RWPE1 (cell line): ENCODE measurements at places on chromosomes 6 and 20.

DNA sequence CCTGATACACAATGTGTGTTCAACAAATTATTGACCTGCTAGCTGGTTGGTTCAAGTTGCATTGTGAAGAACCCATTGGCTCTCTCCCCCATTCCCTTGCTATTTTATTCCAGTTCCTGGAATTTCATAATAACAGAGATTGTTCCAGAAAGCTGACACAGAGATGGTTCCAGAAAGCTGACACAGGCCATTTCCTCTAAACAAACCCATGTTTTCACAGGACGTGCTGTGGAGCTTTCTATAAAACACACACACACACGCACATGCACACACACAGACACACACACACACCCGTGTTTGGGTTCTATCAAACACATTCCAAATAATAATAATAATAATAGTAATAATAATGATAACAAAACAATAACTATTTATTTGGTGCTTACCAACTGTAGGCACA, 259.1 kb downstream of the CLIC5 start:
- no peak for DNase-seq

- DNase-seq = no peak
These were observed 22.6 kb upstream of the SH3BGRL2 start for GRCh38 chr6:79608334-79609224.

GRCh38 chr20:651713-652614, 1.0 kb downstream of the SRXN1 start:
- no peak for DNase-seq

DNA sequence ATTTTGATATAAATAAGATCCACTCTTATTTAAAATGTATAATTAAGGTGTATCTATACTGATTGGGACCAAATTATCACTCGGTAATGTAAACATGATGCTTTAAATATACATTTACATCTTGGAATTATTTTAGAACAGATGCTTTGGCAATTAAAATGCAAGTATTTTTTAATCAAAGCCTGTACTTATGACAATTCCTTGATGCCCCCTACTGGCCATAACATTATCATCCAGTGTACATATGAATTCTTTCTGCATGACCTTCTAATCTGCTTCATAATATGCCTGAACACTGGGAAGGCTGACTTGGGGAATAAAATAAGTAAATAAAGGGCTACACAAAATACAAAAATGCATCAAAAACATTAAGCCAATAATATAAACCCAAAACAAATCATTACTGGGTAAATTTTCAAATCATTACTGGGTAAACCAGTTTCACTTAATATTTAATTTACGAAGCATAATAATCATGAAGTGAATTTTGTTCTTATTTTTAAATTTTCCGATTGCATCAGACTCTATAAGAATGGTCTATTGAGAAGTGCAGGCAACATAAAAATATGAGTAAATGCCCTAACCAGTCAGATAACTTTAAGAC, 65.1 kb downstream of the CGA start:
- peak; percentile 36 for DNase-seq

DNA sequence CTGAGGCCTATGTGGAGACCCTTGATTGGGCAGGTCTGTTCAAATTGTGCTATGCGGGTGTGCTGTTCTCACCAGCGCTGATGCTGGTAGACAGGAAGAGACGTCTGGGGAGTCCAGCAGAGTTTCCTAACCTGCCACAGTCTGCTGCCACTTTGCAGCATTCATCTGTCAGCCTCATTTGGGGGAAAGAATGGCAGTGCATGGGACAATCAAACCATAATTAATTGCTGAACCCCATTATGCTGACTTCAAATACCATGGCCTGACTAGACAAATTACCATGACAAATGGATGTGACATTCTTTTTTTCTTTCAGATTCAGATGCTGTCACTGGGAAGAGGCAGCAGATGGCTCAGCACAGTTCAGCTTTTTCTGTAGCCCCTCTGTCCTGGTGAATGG, 171.4 kb upstream of the SYNDIG1 start:
- no peak for DNase-seq

DNA sequence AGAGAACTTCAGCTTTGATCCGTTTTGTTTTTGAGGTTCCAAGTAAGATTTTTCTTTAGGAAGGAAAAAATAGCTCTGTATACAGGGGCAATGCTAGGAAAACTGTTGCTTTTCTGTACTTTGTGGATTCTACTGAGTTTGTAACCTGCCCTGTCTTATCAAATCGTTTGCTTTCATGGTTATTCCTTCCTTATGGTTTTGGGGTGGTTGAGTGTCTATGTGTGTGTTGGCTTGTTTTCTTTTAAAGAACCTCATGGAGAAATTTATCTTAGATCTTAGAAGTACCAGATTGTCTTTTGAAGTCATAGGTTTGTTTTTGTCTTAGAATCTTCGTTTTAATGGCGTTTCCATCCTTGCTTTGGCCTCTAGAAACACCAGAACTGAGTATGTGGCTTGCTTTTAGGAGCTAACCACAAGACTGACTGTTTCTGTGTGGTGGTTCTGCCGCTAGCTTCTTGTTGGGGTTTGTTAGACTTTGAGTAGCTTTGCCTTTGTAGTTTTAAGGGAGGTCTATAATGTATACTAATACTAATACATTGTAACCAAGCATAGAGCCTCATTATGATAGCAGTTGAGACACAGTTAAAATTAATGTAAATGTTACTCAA, 86.8 kb downstream of the RPP40 start:
- DNase-seq = no peak

DNA sequence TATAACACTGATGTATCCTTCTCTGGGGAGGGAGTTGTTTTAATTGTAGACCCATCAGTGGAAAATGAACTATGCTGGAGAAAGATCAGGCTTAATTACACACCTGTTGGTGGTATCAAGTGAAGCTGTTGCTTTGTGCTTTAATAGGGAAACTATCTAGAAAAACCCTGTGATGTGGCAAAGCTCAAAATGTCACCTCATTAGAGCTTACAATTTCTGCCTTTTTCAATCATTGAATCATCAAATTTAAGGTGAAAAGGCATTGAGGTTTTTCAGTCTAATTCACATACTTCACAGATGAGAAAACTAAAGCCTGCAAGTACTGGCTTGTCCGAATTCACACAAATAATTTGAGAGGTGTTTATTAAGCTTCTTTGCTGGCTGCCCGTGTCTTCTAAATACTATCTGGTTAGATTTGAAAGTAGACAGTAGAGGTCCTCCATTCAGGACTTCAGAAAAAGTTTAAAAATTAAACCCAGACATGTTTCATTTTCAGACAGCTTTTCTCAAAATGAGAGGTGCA, 143.3 kb upstream of the MAP3K7 start:
- DNase-seq = peak; percentile 13

DNA sequence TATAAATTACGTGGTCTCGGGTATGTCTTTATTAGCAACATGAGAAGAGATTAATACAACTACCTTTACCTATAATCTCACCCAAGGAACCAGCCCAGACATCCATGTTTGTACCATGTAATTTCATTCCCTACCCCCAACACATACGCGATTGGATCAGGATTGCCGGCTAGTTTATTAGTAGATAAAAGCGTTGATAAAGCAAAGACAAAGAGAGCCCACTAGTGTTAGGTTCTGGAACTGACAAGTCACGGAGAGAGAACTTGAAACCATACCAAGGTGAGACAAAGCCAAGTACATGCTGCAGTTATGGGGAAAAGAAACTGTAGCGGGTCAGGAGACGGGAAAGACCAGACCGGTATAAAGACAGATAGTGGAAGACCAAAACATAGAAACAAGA, 37.4 kb upstream of the FAM135A start:
- no peak for DNase-seq

DNA sequence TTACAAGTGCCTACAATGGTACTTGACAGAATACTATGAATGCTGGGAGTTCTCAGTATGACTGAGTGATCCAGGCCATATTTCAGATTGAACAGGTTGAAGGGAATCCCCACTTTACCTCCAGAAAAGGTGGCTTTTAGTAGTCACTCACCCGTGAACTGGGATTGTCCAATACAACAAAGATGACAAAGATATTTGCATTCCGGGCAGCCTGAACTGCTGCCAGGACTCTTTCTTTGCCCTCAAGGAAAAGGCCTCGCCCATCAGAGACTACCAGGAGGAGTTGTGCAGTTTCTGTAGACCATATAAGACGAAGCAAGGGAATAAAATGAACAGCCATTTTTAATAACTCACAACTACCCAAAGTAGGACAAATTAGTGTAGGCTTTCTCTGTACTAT, 6.3 kb upstream of the LYRM2 start:
- no peak for DNase-seq

GRCh38 chr6:29087213-29087612, at the start of gene OR2B3:
Gene OR2B3 (minus strand): TSS chr6:29087313. CDS start chr6:29087248, 65 bp downstream.
- no peak for DNase-seq

- DNase-seq = no peak
These were observed 109.8 kb downstream of the BACH2 start for GRCh38 chr6:90186637-90187371.

- no peak for DNase-seq
These were observed 113.4 kb upstream of the CARMIL1 start for GRCh38 chr6:25165800-25166199.

GRCh38 chr20:31962761-31963160, 5.2 kb upstream of the XKR7 start:
- DNase-seq = no peak

DNA sequence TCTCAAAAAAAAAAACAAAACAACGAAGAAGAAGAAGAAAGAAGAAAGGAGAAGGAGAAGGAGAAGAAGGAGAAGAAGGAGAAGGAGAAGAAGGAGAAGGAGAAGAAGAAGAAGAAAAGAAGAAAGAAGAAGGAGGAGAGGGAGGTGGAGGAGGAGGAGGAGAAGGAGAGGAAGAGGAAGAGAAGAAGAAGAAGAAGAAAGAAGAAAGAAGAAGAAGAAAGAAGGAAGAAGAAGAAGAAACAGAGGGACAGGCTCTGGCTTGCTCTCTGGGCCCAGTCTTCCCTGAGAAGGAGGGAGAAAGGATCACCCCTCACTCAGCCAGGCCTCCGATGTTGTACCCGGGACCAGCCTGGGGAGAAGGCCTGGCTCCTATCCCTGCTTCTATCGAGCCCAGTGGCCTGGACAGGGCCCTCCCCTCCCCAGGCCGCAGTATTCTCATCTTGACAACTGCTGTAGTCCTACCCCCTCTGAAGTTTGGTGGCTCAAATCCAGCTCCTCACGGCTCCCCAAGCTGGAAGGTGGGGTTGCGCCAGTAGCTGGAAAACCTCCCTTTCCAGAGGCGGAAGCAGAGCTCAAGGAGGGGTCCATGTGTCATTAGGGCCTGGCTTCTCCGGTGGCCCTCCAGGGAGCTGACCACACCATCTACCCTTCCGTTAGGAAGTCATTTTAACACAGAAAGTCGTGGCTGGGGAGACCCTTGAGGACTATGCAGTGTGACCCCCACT, 18.9 kb downstream of the C6orf132 start:
- no peak for DNase-seq

GRCh38 chr6:81228912-81229555, 523.4 kb downstream of the TENT5A start:
- no peak for DNase-seq

GRCh38 chr6:114096561-114097172, 125.7 kb upstream of the HDAC2 start:
- peak; percentile 20 for DNase-seq

- DNase-seq = peak; percentile 31
These were observed 1.7 kb downstream of the RANBP9 start for GRCh38 chr6:13709689-13710551.

GRCh38 chr6:163566056-163566455, 151.5 kb downstream of the QKI start:
- no peak for DNase-seq

GRCh38 chr20:20184706-20185105, 132.4 kb downstream of the CFAP61 start:
- no peak for DNase-seq

- DNase-seq = no peak
These were observed 64.9 kb downstream of the CHD6 start for GRCh38 chr20:41553142-41553879.

GRCh38 chr6:107636486-107636885, 146.6 kb downstream of the SOBP start:
- DNase-seq = no peak

DNA sequence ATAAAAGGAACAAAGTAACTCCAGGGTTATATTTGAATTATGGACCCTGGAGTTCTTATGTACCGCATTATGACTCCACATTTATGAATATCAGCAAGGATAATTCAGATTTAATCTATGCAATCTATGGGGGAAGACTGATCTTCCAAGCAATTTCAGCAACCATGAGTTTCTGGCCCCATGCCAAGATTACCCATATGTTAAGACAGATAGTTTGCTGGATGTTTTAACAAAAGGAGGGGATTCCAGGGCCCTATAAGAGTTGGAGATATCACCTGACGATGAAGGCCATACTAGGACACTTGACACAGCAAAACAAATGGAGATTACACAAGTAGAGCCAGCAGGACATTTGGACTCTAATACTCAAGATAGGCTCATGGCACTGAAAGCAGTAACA, 45.9 kb upstream of the PLN start:
- DNase-seq = no peak

DNA sequence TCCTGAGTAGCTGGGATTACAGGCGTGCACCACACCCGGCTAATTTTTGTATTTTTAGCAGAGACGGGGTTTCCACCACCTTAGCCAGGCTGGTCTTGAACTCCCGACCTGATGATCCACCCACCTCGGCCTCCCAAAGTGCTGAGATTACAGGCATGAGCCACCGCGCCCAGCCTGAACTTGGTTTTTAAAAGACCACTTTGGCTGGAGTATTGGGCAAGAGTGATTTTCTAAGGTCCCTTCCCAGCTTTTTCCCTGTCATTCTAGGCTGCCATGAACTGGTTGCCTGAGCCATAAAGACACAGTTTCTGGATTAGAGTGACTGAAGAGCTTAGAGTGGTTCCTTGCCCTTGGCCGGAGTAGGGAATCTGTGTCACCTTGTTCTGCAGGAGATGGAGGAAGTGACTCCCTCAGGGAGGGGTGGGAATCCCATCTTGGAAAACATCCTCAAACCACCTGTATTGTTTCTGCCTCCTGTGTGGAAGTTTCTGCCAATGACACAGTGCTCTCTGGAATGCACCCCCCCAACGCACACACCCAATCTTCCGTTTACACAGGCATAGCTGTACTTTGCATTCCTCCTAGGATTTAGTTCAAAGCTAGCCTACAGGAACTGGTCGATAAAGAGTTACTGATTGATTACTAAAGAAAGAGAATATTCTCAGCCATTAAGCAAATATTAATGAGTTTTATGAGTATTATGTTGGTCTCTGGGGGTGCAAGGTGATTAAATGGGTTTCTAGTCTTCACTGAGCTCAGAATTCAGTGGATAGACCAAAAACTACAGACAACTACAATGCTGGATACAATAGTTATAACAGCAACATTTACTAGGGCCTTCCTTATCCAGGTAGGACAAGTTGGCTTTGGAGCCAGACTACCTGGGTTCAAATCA, 18.2 kb downstream of the BCL2L1 start:
- DNase-seq = peak; percentile 97
